ENCODE measurements at places on chromosomes 5 and 9. TPM values are rescaled to one million over a fixed set of nuclear protein-coding genes. Genes with fewer than 3 reads are reported as not detected.
A peak's percentile ranks its signal among the peaks of the same experiment; 100 is the strongest.

The GCNT4 gene
- total RNA-seq = 0.27 TPM

The FGF10 gene
- not detected for total RNA-seq

The MEIKIN gene
- not detected for total RNA-seq

The ZNF367 gene
- 8.1 TPM for total RNA-seq

The KIF27 gene
- total RNA-seq = 4.1 TPM

DNA sequence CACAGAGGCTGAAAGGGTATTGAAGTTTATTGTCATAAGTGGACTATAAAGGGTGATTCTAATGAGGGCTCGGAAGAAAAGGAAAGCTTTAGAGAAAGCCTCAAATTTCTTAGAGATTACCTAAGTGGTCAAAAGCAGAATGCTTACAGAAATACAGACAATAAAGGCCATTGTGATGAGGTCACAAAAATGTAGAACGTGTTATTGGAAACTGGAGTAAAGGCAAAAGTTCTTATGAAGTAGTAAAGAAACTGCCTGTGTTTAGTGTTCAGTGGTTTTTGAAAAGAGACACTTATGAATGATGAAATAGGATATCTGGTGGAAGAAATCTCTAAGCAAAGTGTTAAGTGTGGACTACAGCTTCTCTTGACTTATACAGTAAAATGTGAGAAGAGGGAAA is 726.9 kb downstream of the DNAH5 start:
- DNase-seq = no peak
- no peaks in the 10 kb centered on the region for H3K4me1 ChIP-seq
- no peak overlapping the region for H3K27ac ChIP-seq
- H3K4me3 ChIP-seq = no peak overlapping the region
- no peaks in the 10 kb centered on the region for H3K27me3 ChIP-seq

DNA sequence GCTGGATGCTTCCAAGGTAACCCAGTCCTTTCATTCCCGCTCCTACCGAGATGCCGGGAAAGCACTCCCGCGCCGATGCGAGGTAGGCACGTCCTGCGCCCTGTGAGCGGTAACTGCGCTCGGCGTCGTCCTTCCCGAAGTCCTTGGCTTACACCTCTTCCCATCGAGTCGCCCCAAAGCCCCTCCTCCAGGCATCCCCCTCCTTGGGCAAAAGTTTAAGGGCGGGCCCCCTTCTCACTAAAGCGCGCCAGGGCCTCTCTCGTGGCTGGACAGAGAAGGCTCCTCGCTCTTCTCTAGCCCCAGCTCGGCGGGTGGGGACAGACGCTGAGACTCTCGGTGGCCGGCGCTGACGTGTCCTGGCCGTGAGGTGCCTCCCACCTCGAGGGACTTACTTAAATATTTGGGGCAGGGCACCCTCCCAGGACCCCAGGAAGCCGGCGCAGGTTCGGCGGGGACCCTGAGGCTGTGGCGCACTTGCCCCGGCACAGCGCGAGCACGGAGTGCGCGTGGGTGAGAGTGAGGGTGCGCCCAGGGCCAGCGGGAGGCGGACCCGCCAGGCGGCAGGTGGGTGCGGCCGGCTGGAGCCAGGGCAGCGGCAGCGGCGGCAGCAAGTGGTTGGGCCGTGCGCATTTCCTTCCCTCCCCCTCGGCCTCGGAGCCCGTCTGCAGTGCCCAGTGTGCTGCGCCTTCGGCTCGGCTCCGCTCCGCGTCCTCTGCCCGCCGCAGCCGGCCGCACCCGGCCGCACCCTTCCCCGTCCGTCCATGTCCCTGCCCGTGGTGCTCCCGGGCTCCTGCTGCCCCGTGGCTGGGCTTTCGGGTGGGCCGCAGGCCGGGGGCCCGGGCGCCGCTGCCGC is at the start of gene ENTREP1:
TSS of gene ENTREP1 (plus strand) at position 667 of the 853 bp plus-strand sequence. CDS start at position 762, 95 bp downstream.
- peak within 1 kb of the TSS; percentile 64 for H3K4me3 ChIP-seq
- H3K27me3 ChIP-seq = peaks cover 55% of the 10 kb centered on the region
- no peaks in the 10 kb centered on the region for H3K36me3 ChIP-seq
- no peak for DNase-seq
- peaks cover 8% of the 10 kb centered on the region for H3K4me1 ChIP-seq

GRCh38 chr5:170217831-170218230 is 15.0 kb upstream of the C5orf58 start:
- H3K36me3 ChIP-seq = no peaks in the 10 kb centered on the region
- no peaks in the 10 kb centered on the region for H3K27me3 ChIP-seq
- H3K27ac ChIP-seq = no peak overlapping the region
- H3K4me3 ChIP-seq = no peak overlapping the region
- DNase-seq = no peak

DNA sequence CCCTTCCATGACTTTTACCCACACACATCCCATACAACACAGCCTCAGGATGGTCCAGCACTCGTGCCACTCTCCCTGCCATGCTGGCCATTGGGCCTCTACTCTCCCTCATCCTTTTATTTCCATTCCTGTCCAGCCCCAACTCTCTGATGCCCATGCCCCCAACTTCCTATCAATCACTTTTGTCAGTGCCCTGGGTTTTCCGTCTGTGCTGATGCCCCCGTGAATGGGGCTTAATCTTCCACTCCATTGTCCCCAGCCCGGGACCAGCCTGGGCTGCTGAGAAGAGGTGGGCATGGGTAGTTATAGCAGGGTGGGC is 12.6 kb upstream of the ACSL6 start:
- H3K4me3 ChIP-seq = no peak overlapping the region
- no peaks in the 10 kb centered on the region for H3K4me1 ChIP-seq
- no peaks in the 10 kb centered on the region for H3K36me3 ChIP-seq
- H3K27ac ChIP-seq = no peak overlapping the region
- H3K27me3 ChIP-seq = peaks cover 11% of the 10 kb centered on the region

- no peaks in the 10 kb centered on the region for H3K4me1 ChIP-seq
- no peaks in the 10 kb centered on the region for H3K27me3 ChIP-seq
- H3K4me3 ChIP-seq = no peak overlapping the region
- H3K27ac ChIP-seq = no peak overlapping the region
- H3K36me3 ChIP-seq = no peaks in the 10 kb centered on the region
Measured at GRCh38 chr9:103361906-103362305, 366.8 kb downstream of the CYLC2 start.

GRCh38 chr5:6185574-6185973 is 192.8 kb downstream of the MED10 start:
- DNase-seq = no peak
- no peaks in the 10 kb centered on the region for H3K36me3 ChIP-seq
- no peak overlapping the region for H3K27ac ChIP-seq
- H3K4me1 ChIP-seq = no peaks in the 10 kb centered on the region
- H3K27me3 ChIP-seq = no peaks in the 10 kb centered on the region

GRCh38 chr9:34686231-34686630 is 4.8 kb downstream of the CCL19 start:
- H3K4me3 ChIP-seq = no peak overlapping the region
- H3K27me3 ChIP-seq = no peaks in the 10 kb centered on the region
- H3K36me3 ChIP-seq = no peaks in the 10 kb centered on the region

DNA sequence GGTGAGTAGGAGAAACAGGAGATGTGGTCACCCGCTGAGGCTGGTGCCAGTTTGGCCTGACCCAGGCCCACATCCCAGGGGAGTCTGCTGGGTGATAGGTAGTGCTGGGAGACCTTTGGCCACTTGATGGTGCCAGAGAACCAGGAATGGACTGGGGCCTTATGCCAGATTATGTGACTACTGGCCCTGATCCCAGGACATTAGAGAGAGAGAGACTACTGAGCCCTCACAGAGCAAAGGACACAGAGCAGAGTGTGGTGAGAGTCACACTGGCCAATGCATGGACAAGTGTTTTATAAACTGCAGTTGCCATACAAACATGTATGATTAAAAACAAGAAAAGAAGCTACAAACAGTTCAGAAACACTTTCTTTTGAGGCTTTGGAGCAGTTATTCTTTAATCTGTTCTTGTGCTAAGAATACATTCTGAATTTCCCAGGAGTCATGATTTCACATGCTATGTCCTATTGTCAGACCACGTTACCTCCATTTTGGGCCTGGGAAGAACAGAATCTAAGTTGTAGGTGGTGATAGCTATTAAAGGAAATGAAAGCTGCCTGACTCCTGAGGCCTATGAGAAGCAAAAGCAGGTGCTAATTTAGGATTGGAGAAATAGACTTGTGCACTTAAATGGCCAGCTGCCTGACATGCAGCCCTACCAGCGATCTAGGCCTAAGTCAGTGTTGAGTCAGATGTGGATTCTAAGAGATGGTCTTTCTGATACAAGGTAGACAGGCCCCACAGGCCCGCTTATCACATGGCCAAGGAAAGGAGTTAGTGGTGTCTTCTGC is 32.6 kb upstream of the TMOD1 start:
- no peaks in the 10 kb centered on the region for H3K4me1 ChIP-seq
- H3K4me3 ChIP-seq = no peak overlapping the region
- DNase-seq = peak; percentile 67
- H3K27ac ChIP-seq = no peak overlapping the region
- no peaks in the 10 kb centered on the region for H3K27me3 ChIP-seq
- H3K36me3 ChIP-seq = peaks cover 20% of the 10 kb centered on the region

DNA sequence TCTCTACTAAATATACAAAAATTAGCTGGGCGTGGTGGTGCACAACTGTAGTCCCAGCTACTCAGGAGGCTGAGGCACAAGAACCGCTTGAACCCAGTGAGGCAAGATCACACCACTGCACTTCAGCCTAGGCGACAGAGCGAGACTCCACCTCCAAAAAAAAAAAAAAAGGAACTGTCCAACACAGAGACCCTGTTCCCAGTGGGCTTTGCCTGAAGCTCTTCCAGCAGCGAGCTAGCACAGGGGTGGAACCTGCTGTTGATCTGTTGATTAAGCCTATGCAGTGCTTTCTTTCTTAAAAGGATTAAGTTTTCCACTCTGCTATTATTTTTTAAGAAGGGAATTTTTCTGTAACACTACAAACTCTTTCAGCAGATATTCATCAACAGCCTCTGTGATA is 171.0 kb upstream of the TUT7 start:
- no peak overlapping the region for H3K4me3 ChIP-seq
- H3K36me3 ChIP-seq = no peaks in the 10 kb centered on the region
- no peaks in the 10 kb centered on the region for H3K27me3 ChIP-seq
- no peaks in the 10 kb centered on the region for H3K4me1 ChIP-seq

DNA sequence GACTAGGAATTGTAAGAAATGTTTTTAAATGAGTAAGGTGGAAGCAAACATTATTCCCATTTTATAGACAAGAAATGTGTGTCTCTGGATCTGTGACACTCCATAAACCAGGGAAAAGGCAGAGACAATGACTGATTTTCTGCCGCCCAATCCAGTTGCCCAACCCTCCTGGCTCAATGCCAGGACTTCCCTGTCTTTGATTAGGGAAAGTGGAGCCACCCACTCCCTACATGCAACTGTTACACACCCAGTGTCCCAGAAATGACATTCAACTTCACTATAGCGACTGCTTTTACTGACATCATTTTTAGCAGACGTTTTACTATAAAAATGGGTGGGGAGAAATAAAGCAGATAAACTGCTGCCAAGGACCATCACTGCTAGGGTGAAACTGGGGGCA is 79.7 kb downstream of the THBS4 start:
- no peaks in the 10 kb centered on the region for H3K36me3 ChIP-seq
- H3K4me3 ChIP-seq = no peak overlapping the region
- no peak overlapping the region for H3K27ac ChIP-seq
- H3K27me3 ChIP-seq = no peaks in the 10 kb centered on the region

DNA sequence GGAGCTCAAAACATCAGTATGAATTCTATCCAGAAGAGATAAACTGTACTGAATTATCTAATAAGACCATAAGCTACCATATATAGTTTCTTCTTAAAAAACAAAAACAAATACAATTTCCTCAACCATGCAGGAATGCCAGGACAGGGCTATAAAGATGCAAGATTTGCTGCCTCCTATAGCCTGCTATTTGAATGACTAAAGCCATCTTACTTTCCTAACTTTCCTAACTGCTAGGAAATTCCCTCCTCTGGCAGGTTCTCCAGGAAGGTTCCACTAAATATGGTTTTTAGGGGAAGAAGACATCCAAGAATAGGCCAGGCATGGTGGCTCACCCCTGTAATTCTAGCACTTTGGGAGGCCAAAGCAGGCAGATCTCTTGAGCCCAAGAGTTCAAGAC is 15.1 kb downstream of the KIF27 start:
- no peak overlapping the region for H3K4me3 ChIP-seq
- H3K27me3 ChIP-seq = no peaks in the 10 kb centered on the region
- H3K36me3 ChIP-seq = no peaks in the 10 kb centered on the region
- DNase-seq = no peak
- no peak overlapping the region for H3K27ac ChIP-seq
- no peaks in the 10 kb centered on the region for H3K4me1 ChIP-seq

DNA sequence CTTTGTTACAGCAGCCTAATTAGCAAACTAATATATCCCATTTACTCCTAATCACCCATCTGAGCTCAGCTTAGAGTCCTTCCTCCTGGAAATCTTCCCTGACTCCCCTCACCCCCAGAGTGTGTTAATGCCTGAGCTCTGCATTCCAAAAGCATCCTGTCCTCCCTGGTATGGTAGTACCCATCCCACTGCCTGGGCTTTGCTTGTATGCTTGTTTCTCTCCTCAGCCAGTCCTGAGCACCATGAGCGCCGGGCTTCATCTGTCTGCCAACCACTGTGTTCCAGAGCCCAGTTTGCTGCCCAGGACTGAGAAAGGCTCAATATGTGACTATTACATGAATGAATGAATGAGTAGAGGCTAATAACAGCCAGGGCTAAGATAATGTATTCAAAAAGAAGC is 272.4 kb downstream of the CDK5RAP2 start:
- H3K4me3 ChIP-seq = no peak overlapping the region
- H3K36me3 ChIP-seq = no peaks in the 10 kb centered on the region
- no peaks in the 10 kb centered on the region for H3K4me1 ChIP-seq
- no peak for DNase-seq

GRCh38 chr5:85428426-85428934 is 1043.8 kb upstream of the EDIL3 start:
- DNase-seq = no peak
- H3K27ac ChIP-seq = no peak overlapping the region
- H3K4me3 ChIP-seq = no peak overlapping the region
- H3K4me1 ChIP-seq = no peaks in the 10 kb centered on the region
- no peaks in the 10 kb centered on the region for H3K27me3 ChIP-seq
- no peaks in the 10 kb centered on the region for H3K36me3 ChIP-seq

DNA sequence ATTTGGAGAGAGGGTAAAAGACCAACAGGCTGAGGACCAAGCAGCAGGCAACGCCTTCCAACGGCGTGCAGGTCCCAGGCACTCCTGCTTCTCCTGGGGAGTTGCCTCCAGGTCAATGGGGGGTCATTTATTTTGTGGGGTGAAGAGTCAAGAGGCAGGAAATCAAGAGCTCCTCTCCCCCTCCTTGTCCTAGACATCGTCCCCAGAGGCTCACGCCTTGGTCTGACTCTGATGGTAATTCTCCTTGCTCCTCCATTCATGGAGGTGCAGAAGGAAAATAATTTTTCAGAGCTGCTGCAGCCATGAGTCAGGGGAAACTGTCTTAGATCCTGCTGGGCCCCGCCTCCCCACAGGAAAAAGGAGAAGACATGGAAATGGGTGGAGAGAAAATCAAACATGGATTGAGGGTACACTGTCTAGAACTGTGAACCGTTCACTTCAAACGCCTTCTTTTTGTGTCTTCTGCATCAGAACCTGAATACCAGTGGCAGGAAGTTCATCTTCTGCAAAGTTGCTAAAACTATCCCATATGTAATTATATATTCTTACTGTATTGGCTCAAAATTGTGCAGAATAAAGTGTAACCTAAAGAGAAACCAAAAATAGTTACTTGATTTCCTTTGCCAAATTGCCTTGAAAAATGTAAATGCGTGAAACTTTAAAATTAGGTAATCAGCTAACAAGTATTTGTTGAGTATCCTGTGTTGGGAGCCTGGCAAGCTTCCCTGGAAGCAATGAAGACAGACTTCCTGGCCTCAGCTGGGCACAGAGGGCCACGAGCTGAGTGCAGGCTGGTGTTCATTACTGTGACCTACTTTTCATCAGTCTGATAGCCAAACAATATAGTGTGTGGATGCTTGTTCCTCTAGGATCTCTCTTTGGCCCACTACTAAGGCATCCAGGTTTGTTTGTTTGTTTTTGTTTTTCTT is 142.0 kb downstream of the CMYA5 start:
- H3K27me3 ChIP-seq = peaks cover 4% of the 10 kb centered on the region
- DNase-seq = no peak
- no peak overlapping the region for H3K4me3 ChIP-seq
- H3K36me3 ChIP-seq = no peaks in the 10 kb centered on the region

Data from HepG2 (cell line).